ENCODE measurements at places on chromosomes 3 and 15.

- DNase-seq, result no peak
Measured at GRCh38 chr3:39814007-39814406, 4.6 kb downstream of the MYRIP start.

DNA sequence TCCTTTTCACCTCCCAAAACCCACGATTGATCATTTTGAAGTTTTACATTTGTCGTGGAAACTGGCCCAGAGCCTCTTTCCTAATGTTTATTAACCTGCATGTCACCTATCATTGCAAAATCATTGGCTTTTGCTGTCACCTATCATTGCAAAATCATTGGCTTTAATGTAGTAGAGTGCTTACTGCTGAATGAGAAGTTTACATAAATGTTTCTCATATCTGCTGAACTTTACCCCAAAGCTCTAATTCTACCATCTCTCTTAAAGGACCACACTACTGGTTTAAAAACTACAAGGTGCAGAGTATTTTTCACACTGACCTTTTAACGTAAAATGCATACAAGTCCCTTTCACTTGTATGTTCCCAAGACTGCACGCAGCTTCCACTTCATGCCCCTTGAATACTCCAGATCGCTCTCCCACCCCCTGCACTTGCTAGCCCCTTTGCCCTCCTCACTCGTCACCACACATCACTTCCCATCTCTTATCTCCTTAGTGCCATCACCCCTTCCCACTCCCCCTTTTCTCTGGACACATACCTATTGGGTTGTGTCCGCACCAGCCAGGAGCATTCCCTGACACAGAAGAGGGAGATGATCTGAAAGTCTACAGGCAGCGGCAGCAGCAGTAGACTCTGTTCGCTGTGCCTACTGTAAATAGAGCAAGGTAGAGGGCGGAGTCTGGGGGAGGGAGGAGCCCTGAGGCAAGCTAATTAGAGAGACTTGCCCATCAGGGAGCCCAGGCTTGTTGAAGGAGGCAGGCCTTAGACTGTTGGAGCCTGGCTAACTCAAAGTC lies 30.2 kb upstream of the ATOSA start:
- DNase-seq, result peak; percentile 22

- DNase-seq, result no peak
Measured at GRCh38 chr3:66353530-66353929, 132.7 kb downstream of the SLC25A26 start.

- no peak for DNase-seq
Measured at GRCh38 chr15:50150851-50151250, 31.1 kb upstream of the SLC27A2 start.

DNA sequence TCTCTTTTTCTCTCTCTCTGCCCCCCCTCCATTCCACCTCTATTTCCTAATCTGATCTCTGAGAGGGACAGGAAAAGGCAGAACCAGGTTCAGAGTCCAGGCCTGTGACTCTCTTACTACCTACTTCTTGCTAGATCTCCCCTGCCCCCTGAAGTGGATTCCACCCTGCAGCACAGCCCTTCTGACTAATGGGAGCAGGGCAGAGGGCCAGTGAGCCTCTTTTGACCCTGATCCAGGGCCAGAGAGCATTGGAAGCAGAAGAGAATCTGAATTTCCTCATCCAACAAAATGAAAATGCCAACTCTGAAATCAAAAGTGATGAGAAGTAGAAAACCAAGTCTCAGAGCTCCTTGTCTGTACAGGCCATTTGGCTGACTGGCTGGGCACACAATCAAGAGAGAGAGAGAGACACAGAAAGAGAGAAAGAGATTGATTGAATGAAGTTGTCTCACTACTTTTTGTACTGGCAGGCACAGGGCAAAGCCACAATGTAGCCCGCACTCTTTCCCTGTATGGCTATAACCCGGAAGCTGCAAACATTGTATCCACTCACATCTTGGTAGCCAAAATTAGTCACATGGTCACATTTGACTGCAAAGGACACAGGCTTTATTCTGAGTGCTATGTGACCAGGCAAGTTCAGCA lies 31.6 kb upstream of the GLCE start:
- no peak for DNase-seq

DNA sequence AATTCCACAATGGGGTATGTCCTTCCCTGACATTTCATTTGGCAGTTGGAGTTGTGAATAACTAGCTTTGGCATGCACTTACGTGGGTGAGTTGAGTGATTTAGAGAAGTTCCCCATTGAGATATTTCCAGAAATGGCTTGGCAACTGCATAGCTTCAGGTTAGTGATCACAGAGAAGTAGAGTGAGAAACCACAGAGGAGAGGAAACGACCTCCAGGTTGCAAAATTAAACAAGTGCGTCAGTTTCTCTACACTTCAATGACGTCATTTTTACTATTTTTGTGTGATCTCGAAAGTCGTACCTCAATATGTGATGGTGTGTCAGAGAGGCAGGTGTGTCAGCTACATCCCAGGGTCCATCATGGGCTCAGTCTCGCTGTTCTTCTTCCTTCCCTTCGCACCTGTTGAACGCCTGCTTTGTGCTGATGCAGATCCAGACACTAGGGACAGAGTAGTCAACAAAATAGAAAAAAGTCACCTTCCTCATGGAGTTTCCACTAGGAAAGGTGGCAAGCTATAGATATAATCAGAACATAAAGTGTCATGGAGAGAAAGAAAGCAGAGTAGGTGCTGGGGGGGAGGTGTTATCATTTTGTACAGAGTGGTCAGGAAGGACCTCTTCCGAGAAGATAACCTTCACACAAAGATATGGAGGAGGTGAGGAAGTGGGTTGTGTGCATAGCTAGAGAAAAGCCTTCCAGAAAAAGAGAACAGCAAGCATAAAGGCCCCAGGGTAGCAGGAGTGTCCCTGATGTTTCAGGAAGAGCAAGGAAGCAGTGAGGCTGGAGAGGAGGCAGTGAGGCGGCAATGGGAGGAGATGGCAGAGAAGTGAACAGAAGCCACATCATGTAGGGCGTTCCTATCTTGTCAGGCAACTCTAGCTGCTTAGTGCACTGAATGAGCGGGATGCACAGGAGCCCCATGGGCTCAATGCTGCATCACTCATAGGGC lies 75.6 kb downstream of the MCTP2 start:
- DNase-seq, result no peak
